ENCODE measurements at places on chromosomes 3 and 15.
A peak's percentile ranks its signal among the peaks of the same experiment; 100 is the strongest.

- no peak for DNase-seq
Observed at GRCh38 chr3:23659274-23659673, 146.5 kb upstream of the UBE2E1 start.

GRCh38 chr3:119388577-119388976 is 74.8 kb downstream of the TMEM39A start:
- no peak for DNase-seq

- no peak for DNase-seq
Observed at GRCh38 chr3:188284455-188285212, 130.7 kb downstream of the LPP start.

GRCh38 chr3:193941486-193941885 is 194.5 kb upstream of the HES1 start:
- DNase-seq = no peak

DNA sequence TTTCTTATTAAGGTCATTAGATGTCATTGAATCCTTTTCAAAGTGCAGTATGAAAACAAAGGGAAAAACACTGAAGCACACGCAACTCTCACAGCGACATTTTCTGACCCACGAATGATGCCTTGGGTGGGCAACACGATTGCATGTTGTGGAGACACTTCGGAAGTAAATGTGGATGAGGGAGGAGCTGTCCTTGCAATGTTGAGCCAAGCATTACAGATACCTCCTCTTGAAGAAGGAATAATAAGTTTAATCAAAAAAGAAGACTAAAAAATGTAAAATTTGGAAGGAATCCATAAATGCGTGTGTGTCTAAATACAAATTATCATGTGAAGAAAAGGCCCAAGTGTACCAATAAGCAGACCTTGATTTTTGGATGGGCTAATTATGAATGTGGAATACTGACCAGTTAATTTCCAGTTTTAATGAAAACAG is 16.9 kb downstream of the THBS1 start:
- DNase-seq = no peak

DNA sequence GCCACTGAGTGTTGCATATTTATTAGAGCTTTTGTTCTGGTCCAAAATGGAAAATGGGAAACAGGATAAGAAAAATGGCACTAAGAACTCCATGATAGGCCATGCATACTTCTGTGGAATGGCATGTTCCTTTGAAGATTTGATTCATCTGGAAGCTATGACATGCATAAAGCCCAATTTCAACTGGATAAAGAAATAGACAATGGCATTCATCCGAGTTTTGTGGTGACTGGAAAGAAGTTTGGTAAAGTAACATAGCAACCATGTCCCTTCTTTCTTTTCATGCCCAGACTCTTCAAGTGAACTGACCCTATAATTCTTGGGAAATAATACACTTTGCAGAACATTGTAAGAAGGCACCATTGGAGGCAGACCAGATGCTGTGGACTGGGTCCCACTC is 368.4 kb upstream of the IL12A start:
- no peak for DNase-seq

DNA sequence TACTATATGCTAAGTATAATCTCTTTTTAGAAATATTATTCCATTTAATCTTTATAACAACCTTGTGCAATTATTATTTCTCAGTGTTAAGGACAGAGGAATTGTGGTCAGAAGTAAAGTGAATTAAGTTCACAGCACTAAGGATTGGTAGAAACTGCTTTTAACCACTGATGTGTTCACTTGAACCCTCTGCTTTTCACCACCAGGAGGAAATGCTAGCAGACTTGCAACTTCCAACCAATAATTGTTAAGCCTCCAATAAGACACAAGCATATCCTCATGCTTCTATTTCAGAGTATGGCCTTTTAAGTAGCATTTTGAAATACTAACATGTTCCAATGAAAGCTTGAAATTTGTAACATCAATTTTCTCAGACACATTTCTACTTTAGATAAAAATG is 527.4 kb downstream of the SI start:
- DNase-seq = no peak

DNA sequence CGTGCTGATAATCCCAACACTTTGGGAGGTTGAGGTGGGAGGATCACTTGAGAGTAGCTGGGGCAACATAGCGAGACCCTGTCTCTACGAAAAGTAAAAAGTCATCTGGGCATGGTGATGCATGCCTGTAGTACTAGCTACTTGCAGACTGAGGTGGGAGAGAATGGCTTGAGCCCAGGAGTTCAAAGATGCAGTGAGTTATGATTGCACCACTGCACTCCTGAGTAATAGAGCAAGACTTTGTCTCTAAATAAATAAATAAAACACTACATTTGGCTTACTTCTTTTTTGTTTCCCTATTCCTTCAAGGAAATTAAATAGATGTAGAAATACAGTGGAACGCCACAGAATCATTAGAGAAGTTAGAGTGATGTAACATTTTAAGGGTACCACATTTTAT is 20.1 kb upstream of the LDHAL6B start:
- no peak for DNase-seq

DNA sequence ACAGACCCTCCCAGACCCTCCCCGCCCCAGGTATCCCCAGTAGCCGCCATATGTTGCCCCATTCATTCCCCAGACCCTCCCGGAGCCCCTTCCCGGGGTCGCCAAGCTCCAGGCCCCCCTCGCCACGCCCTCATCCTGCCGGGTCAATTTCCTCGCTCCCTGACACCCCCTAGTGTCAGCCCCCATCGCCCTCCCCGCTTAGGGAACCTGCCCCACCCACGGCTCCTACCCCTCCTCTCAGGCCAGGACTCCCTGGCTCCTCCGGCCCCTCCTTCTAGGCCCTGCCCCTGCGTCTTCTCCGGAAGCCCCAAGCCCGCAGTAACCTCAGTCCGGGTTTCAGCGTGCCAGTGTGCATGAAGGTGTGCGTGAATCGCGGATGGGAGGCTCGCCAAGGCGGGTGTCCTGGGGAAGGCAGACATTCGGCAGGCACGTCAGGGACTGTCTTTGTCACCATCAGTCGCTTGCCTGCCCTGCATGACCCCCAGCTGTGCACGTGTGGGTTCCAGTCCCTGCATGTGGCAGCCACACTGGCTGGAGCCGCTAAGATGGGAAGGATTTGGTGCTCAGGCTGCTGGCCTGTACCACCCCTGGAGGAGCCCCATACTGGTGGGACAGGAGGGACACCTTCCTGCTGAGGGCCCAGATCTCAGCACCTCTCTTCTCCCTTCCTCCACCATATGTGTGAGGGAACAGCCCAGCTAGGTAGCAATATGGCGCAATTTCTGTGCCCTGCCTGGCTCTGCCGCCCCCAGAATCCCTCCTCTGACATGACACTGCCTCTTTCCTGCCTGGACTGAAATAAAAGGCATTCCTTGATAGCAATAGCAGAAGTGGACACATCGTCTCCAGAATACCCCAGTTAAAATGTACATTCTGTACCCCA is 693 bp downstream of the DISP2 start:
- no peak for DNase-seq

DNA sequence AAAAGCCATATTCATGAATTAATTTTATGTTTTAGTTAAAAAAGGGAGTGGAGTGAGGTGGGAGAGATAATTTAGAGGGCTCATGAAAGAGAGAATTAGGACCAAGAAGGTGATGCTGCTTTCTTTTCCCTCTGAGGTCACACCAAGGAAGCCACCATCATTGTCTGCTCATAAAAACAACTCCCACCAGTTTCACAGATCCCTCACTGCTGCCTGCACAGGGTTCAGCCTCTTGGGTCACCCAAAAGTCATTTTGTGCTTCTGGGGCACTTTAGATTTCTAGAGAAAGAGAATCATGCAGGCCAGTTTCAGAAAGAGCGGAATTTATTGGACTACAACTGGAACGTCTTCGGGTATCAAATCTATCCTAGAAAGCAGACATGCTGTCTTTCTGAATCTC is 241.4 kb upstream of the EOMES start:
- no peak for DNase-seq

DNA sequence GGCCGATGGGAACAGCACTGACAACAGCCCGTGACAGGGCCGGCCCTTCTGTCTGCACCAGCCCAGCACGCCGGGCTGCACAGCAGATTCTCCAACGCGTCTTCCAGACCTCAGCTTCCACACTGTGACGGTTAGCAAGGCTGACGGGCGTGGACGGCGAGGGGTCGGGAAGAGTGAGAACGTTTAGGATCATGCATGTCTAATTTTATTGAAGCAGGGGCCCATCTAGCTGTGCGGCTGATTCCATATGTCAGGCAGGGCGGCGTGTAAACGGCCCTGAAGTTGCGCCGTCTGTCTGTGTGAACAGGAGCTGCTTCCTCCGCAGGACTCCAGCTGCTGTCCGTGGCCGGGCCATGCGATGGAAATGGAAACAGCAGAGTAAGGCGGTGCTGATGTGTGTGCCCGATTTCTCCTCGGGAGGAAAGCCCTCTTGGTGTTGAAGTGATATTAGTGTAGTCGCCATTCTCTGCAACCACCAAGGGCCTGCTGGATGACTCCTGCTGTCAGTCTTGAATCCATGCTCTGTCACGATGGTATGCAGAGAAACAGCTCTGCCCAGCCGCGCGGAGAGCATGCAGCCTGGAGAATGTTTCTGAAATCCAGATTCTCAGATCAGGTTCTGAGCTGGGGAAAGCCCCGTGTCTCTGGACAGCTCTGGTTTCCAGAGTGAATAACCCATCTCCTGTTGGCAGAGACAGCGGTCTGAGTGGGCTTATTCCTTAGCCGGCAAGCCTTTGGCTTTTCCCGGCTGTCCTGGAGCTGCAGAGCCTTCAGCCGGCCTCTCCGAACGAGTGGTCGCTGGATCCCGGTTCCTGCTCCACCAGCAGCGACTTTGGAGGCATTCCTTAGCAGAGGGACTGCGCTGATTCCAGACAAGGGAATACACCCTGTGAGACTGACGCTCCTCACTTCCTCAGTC is 158.1 kb upstream of the UBE3A start:
- no peak for DNase-seq

DNA sequence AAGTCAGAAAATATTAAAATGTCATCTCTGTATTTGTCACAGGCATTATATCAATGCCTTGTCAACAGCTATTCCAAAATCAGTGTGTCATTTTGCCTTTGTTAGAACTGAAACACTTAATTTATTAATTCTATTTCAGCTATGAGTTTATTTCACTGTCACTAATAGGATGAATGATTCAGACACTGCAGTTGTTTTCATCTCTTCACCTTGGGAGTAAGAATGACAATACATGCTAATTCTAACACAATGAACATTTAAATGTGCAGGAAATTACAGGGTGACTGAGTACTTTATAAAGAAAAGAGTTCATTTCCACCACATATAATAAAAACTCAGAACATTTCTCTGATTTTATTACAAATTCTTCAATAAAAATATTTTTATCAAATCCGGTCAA is 109.7 kb downstream of the P2RY1 start:
- DNase-seq = no peak

GRCh38 chr15:92074101-92074500 is 220.6 kb downstream of the SLCO3A1 start:
- no peak for DNase-seq

DNA sequence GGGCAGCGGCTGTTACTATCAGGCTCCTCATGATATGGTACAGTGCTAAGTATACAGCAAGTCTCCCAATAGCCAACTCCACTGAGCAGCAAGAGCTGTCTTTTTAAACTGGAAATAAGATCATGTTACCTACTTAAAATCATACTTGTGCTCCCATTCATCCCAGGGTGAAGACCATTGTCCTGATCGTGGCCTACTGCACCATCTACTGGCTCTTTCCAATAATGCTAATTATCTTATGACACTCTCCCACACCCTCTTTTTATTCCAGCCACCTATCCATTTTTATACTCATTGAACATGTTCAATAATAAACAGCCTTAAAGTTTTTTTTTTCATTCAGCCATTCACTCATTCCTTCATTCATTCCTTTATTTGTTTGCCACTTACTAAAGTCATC is 117.7 kb downstream of the GBE1 start:
- DNase-seq = peak; percentile 7

- DNase-seq = no peak
Observed at GRCh38 chr3:182892226-182892625, 88.1 kb downstream of the DCUN1D1 start.

DNA sequence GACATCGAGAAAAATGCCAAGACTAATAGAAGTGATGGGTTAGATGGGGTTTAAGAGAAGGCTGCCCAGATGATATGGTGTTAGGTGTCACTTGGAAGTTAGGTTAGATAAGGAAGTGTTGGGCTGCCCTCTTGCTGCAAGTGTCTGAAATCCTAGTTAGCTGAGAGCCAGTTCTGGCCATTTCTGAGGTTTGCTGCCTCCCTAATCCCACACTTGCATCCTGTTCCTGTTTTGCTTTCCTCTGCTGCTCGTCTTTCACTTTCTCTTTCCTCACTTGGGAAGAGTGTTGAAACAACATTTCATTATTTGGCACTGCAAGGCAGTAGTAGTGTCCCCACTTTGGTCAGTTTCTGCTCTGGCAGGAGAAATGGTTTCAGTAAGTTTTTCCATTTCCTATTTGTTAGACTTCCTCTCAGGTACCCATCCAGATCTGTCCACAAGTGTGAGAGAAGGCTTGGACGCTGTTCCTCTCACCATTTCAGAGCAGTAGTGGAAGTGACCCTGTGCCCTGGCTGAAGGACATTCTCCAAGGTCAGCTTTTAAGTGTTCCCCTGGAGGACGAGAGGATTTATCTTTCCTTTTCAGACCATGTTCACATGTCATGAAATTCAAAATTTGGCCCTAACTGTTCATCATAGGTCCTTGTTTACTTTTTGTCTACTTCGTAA is 93.3 kb downstream of the ADAMTSL3 start:
- peak; percentile 1 for DNase-seq

- DNase-seq = no peak
Observed at GRCh38 chr15:91783008-91783407, 70.5 kb upstream of the SLCO3A1 start.

DNA sequence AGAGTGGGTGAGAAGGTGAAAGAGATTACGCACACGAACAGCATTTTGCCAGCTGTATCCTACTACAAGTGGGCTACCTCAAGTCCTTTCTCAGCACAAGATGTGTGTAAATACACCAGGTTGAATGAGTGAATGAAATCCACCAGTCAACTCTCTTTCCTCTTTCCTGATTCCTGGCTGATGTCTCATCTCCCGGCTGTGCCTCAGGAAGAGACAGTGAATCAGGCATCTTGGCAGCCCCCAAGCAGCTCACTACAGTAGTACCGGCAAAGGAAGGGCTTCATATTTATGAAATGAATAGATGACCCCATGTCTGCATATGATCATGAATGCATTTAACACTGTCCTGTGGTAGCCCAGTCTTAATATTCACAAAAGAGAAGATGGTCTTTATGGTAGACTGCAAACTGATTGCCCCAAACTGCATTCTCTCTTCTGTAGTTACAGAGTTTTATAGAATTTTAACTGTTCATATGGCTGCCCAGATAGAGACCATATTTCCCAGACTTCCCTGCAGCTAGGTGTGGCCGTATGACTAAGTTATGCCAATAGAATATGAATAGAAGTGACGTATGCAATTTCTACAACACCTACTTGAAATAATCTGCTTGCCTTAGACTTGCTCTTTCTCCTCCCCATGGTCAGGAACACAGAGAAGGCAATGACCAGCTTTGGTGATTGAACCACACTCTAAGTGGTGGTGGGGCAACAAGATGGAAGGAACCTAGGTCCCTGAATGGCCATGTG is 22.7 kb downstream of the MGLL start:
- DNase-seq = no peak

DNA sequence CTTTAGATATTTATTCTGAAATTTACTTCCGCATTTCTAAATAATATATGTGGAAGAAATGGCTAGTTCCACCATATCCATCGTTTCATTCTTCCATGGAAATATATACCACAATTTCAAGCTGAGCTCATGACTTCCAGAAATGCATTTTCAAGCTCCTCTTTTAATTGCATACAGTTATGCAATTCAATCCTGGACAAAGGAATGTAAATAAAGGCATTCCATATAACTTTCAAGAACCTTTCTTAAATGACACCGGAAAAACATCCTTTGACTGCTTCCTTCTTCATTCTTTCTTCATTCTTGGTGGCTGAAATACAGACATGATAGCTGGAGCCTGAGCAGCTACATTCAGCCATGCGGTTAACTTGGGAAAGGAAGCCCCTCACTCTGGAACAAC is 185.2 kb upstream of the GADL1 start:
- no peak for DNase-seq

Data from small intestine (tissue), 16 donors.